Suppressor macrophage (primary cell): ENCODE measurements at places on chromosomes 1 and 21.

- DNase-seq, result no peak
These were observed 13.5 kb upstream of the SPATA1 start for GRCh38 chr1:84492726-84493125.

- DNase-seq, result no peak
These were observed 17.0 kb downstream of the C1orf167 start for GRCh38 chr1:11778844-11779623.

DNA sequence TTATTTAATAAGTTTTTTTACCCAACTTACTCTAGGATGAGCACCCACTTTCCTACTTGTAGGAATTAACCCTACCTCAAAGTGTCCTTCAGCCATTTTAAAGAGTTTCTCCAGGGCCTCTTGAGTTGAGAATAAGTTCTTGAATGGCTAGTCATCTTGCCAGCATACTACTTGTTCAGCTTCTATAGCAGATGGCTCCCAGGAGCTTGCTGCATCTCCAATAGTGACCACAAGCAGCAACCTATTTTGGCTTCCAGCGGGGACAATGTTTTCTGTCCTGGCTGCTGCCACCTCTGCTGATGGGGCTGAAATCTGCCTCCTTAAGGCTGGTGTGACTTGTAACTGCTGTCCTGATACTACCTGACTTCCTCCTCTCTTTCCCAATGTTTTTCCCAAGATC is 20.8 kb upstream of the PIK3R3 start:
- DNase-seq, result no peak

DNA sequence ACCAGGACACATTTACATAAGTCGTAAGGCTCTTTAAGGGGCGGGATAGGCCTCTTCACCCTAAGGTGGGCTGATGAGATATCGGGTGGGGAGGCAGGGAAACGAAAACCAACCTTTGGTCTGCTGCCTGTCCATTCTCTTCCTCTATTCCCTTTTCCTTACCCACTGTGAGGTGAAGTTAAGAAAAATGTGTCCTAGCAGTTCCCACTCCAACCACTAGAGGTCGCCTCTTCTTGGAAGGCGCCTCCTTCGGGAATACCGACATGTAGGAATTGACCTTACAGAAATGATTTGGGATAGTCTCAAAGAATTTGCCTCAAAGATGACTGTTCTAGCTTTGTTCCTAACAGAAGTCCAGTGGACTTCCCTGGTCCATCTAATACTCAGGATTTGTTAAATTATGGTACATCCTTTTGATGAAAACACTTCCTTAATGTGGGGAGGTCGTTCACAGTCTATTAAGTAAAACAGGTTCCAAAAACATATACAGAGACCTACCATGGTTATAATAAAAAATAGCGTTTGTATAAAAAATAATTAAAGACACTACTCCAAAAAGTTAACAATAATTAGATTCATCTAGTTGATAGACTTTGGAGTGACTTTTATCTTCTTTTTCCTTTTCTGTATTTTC is 14.1 kb downstream of the AZIN2 start:
- DNase-seq, result peak; percentile 65

DNA sequence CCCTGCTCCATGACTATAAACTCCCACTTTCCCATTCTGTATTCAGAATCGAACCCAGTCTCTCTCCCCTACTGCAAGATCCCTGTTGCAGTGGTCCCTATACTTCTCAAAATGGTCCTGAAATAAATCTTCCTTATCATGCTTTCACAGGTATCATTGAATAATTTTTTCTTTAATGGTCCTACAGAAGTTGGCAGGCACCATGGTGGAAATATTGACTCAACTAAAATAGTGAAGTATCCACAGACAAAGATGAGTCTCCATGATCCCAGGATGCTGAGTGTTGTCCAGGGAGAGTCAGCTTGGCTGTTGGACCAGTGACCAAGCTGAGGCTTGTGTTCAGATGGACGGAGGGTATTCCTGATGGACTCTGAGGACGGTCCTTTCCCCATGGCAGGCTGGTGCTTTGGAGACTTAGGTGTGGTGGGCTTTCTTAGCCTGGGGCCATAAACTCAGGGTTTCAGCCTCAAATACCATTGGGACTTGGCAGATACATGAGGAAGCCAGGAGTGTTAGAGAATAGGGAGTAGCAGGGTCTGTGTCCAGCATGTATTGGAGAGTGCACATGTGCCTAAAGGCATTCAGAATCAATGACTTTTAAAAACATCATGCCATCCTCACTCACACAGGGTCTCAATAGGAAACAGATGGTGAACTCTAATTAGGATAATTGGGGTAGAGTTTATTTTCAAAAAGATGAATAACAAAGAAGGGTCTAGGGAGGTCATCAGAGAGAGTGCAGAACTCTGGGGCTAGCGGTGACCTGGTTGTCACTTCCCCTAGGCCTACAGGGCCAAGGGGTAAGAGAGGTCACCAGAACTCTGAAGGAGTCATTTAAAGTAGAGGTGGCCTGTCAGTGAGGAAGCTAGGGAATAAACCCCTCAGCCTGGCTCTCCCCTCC is 19.8 kb downstream of the TINAGL1 start:
- peak; percentile 17 for DNase-seq
